ENCODE measurements at places on chromosomes 4 and X.

DNA sequence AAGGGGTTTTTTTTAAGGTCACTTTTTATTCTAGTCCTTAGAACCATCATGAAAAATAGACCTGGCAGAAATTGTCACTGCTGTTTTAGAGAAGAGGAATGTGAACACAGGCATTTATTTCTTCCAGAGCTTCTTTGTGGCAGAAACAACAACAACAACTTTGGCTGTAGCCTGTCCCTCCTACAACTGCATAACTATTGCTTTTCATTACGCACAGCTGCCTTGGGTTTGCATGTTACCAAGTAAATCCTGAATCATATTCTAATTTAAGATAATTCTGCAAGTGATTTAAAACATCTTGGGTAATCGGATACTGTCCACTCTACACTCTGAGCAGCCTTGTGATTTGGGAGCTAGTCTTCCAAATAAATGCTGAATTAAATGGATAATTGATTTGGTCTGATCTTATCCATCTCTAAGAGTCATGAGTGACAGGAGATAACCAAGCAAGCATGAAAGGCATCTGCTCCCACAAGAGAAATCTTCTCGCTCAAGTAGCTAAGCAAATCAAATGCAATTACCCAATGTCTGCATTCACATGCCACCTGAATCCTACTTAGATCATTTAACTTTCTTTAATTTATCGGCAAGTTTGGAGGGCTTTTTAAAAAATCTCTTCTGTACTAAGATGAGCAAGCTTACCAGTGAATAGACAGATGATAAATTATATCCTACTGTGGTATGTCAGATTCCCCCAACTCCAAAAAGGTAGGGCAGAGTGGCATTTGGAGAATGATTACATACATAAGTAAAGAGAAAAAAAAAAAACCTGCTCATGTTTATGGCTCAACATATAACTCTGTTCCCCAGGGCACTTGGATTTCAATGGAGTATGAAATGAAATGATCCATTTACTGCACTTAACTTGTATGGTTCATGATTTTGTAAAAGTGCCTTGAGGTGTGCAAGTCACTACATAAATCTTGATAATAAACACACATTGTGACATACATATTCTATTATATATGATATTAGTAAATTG lies 73.6 kb downstream of the EGF start:
- DNase-seq: no peak

GRCh38 chrX:108396188-108396891 lies 41.9 kb downstream of the COL4A6 start:
- DNase-seq: no peak

DNA sequence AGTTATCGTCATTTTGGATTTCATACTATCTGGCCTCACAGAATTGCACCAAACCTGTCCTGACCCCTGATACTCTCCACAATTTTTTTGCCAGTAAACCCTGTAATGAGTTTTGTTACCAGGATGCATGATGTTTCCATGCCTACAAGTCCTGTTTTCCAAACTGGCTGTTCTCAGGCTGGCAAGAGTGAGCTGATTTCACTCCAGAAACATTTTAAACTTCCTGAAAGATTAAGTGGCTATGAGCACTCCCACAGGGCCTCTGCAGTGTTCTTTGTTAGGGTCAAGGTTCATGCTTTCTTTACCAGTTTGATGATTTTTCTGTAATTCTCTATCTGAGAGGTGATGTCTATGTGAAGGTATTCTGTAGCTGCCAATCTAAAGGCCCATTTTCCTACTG lies 31.7 kb upstream of the PDLIM3 start:
- DNase-seq: no peak

DNA sequence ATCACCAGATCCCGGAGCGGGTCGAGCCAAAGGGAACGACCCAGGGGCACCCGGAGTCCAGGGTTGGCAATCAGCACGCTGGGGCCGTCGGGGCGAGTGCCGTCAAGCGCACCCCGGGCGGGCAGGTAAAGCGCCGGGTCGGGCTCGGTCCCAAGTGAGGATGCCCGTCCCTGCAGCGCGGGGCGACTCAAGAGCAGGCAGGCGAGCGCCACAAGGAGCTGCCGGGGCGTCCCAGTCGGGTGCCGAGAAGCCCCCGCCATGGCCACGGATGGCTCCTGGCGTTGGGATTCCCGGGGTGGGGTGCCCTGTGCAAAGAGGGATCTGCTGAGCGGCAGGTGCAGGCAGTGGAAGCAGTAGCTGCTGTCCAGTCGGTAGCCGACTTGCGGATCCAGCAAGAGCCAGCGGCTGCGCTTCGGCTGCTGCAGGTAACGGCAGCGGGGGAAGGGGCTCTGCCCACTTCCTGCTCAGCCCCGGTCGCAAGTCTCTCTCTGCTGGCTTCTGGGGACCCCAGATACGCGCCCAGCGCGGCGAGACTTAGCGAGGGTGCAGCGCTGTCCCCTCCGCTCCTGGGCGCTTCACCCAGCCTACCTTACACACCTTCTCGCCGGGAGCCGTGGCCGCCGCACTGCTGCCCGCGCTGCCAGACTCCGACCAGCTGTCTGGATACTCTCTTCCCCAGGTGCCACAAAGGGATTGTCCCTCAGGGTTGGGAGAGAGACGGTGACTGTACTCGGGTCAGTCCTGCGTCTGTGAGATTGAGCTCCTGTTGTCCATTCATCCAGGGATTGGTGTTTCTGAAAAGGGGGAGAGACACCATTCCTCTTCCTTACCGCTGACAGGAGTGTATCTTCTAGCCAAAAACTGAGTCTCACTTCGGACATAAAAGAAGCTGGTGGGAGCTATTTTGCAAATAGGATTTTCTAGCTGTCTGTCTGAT lies at the start of gene FREM3:
Gene FREM3, minus strand, starts transcription at position 260 of the 937 bp plus-strand sequence. Its CDS starts 0 bp downstream, at position 260.
- DNase-seq: no peak

DNA sequence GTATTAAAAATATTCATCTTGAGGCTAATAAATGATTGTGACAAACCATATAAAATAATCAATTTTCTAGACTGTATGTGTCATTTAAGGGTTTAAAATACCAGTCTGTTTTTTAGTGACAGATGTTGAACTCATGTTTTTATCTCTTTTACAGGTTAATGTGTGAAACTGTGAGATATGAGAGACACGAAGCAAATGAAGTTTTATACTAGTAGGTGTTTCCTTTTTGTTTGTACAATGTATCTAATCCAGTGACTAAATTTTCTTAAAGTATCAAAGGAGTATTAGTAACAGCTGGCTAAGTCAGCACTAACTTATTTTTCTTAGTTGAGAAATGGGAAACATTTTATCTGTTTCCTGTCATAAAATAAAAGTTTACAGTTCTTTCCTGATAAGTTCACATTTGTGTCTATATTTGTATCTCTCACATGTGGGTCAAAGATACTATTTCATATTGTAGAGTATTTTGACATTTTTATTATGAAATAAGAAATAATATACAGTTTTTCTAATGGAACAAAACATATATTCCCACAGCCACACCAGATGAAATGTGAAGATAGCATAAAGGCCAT lies 90.3 kb downstream of the RAPGEF2 start:
- no peak for DNase-seq

DNA sequence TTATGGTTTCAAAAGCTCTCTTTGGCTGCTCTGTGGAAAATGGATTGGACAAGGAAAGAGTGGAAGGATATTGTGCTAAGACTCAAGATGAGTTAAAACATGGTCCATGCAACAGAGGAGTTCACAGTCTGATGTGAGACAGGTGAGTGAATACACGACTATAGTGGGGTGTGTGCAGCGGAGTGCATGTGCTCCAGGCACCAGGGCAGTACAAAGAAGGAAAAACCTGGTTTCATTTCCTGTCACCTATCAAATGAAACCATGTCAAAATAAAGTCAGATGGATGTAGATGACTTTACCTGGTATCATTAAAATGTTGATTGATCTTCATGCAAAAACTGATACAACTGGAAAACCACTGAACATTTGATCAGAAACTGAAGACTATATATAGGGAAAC lies 241.0 kb upstream of the RASGEF1B start:
- DNase-seq: no peak

GRCh38 chr4:4603592-4603991 lies 61.7 kb upstream of the STX18 start:
- DNase-seq: no peak

DNA sequence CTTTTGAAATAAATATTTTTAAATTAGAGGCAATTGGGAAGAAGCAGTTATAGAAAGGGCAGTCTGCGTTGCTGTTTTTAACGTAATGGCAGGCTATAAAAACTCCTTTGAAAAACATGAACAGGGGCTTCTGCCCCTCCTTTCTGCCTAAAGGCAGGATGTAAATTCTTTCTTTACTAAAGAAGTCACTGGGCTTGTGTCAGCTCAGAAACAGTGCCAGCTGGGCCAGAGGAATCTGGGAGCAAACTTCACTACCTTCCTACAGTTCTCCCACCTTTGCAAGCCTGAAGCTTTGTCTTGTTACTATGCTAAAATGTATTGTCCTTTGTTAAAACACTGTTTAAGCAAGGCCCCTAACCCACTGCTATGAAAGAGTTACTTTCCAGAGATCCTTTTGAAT lies 1664.8 kb downstream of the RPA4 start:
- no peak for DNase-seq

GRCh38 chr4:112082954-112083586 lies 62.2 kb upstream of the FAM241A start:
- no peak for DNase-seq

DNA sequence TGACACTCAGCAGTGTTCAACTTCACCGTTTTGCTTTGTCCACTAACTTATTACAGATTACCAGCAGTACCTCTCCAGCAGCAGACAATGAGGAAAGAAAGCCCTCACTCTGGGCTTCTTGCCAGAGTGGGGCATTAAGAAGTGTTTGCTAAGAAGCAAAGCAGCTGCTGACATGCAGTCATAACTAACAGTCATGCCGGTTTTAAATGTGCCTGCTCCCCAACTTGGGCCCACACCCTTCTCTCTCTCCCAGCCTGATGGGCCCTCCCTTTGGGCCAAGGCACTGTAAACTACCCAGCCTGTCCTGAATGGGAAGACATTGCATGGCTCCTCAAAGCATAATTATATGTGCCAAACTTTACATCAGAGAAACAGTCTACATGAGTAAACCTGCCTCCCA lies 54.6 kb upstream of the HHIP start:
- DNase-seq: no peak

DNA sequence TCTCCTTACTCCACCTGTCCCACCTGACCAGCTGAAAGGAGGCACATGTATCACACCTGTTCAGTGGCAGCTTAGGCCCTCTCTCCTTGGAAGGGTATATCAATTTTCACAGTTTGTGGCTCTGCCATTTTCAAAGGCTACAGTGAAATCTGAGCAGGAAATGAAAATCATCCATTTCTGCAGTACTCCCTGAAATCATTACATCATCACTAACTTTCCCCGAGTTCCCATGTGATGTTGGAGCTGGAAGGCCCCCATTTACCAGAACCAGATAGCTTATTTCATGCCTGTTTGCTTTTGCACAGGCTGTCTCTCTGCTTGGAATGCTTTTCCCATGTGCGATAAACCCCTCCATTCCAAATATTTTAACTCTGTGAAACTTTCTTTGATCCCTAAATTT lies 31.0 kb upstream of the STX18 start:
- no peak for DNase-seq

DNA sequence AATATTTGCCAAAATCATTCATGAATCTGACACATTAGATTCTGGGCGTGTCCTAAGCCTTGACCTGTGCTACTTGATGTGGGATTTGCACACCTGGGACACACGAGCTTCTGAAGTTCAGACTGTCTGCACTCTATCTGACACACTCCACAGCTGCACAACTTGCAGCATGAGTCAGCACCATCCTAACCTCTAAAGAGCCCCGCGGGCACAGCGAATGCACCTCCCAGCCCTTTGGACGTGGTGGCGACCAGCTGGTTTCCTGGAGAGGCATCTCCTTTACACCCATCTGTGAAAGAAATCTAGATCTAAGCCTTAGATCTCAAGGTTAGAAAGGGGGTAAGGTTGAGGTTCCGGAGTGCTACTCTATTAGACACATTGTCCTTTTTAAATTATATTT lies 69.2 kb downstream of the SORBS2 start:
- DNase-seq: no peak

- no peak for DNase-seq
Observed at GRCh38 chr4:169615467-169616106, 3.2 kb upstream of the NEK1 start.

DNA sequence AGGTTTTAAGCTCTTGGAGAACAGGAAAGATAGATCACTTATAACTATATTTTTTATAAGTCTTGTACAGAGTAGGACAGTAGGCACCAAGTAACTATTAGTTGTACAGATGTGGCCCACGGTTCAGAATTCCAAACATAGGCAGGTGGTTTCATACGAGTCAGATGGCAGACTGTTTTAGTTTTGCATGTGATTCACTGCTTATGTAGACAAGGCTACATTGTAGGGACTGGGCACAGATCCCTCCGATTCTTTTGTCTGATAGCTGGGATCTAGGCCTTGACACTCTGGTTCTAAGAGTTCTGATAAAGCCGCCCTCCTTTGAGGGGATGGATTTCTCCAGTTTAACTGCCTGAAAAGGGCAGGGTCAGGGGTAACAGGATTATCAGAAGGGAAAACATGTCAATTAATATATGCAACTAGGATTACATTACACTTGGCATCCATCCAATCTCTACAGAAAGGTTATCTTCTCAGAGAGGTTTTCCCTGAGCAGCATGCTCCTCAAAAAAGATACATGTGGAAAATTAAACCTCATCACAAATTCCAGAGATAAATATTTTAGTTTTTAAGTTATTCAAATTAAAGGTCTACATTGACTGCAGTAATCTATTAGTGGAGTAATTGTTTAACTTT lies 87.8 kb downstream of the SPRY1 start:
- no peak for DNase-seq

- no peak for DNase-seq
Observed at GRCh38 chrX:119003462-119003861, 29.0 kb downstream of the LONRF3 start.

DNA sequence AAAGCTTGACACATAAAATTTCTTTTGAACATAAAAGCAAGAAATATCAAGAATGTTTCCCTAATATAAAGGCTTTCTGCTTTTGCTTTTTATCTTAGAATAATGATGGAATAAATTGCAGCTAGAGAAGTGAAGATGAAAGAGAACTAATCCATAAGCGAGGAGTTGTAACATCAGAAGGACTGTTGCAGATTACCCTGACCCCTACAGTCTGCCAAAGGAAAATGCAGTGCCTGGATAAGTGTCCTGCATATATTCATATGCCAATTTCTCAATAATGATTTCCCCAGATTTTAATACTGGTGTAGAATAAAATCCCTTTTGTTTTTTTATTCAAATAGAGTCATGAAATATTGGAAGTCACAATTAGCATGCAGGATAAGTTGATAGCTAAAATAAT lies 115.9 kb downstream of the MAGEC2 start:
- no peak for DNase-seq
